Activated naive CD4-positive, alpha-beta T cell treated with Interleukin-2 at 50 U/mL for 16 hours (primary cell): ENCODE measurements at places on chromosomes 1 and 21.

DNA sequence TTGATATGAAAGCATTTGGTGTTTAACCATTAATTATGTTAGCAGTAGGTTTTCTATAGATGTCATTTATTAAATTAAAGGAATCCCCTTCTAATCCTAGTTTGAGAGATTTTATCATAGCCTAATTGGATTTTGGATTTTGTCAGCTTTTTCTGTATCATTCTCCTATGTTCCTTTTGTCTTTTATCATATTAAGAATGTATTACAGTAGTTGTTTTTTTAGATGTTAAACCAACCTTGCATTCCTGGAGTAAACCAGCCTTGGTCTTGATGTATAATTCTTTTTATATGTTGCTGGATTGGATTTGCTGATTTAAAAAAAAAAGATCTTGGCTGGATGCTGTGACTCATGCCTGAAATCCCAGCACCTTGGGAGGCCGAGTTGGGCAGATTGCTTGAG, 5.6 kb downstream of the SETDB1 start:
- DNase-seq, result no peak

- no peak for DNase-seq
These were observed 36.2 kb downstream of the ACOT7 start for GRCh38 chr1:6357243-6357936.

- DNase-seq, result no peak
These were observed 181.2 kb downstream of the AGBL4 start for GRCh38 chr1:49842596-49842995.

DNA sequence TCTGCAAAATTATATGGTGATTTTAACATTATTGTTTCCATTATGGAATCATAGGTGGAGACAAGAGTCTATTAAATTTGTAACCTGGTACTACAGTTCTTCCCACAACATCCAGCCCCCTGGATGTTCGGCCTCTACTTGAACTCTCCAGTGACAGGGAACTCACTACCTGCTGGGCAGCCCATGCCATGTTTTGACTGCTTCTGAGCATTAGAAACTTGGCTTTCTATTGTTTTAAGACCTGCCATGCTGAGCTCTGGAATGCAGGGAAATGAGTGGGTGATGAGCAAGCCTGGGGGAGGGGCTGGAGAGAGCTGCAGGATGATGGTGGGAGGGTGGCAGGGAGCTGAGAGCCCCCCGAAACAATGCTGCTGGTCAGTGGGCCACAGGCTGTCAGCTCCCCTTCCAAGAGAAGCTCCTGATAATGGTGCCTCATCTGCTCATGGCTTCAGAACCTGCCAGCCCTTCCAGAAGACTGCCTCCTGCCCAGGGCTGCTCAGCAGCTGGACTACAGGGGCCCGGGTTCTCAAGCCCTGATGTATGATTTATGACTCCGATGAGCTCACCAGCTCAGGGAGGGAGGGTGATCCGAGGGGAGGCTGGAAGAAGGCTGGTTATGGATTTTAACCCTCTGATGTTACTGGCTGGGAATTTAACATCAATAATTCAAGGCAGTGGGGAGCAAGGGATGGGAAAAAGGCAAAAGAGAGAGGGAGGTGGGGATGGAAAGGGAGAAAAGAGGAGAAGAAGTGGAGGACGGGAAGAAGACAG, 205.0 kb downstream of the HIVEP3 start:
- DNase-seq, result no peak

- DNase-seq, result no peak
These were observed 180.6 kb upstream of the PALMD start for GRCh38 chr1:99465176-99465900.

GRCh38 chr1:27658951-27659496, 13.0 kb downstream of the IFI6 start:
- DNase-seq, result no peak

GRCh38 chr1:50783286-50783685, 176.8 kb downstream of the FAF1 start:
- no peak for DNase-seq

GRCh38 chr1:211196880-211197279, 62.3 kb upstream of the RCOR3 start:
- no peak for DNase-seq

DNA sequence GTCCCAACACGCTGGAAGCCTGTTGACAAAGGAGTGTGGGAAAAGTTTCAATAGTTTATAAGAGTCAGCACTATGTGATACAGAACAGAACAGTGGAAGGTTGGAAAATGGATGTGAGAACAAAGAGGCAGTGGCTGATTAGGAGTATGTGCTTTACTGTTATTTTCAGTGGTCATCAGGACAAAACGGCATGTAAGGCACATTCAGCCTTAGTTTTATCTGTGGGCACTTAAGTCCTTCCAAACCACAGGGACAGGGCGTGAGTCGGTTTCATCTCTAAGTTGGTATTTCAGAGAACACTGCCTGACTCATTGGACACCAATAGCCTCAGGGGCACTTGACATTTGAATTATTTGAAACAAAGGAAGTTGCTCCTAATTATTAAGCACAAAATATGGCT, 306.9 kb downstream of the ASTN1 start:
- DNase-seq, result no peak

- no peak for DNase-seq
These were observed 375.7 kb downstream of the NPHP4 start for GRCh38 chr1:5616366-5617178.

DNA sequence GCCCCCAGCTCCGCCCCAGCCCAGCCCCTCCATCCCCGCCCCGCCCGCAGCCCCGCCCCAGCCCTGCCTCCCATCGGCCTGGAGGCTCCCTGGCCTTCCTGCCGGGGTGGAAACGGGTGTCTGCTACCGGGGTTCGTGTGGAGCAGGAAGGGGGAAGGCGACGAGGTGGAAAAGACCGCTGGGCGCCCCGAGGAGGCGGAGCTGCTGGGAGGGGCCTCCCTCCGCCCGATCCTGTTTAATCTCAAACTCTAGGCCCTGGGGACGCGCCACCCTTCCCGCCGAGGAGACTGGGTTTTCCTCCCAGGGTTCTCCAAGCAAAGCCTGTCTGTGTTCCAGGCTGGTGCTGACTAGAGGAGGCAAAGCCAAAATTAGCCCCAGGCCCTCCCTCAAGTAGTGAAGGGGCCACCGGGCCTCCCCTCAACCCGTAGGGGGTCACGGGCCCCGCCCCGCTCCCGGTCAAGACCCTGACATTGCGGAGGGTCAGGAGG, 16.2 kb upstream of the TTLL10 start:
- DNase-seq, result peak; percentile 60

- no peak for DNase-seq
These were observed 26.4 kb downstream of the LHX4 start for GRCh38 chr1:180256341-180257027.

- no peak for DNase-seq
These were observed 8.0 kb upstream of the SELE start for GRCh38 chr1:169741666-169742394.

DNA sequence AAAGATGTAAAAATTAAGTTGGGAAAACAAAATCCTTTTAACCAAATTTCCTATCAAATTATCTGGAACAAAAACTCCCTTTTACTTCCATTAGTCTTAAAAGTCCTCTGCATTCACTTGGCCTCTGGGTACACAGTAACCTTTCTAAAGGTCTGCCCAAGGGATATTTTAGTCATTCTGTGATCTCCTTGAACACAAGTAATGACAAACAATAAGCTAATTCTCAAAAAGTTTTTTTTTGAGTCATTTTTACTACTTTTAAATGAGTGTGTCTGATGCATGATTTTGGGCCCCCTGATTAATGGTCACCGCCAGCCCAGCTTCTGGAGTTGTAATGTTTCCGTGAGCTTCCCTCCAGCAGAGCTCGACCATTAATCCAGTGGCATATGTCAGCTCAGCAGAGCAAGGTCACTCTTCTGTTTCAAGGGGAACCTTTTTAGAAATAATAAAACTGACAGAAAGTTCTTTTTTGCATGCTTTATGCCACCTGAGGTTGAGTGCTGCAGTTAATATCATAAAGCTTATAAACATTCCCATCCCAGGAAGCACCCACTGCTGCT, 14.3 kb downstream of the SAMSN1 start:
- peak; percentile 43 for DNase-seq

- no peak for DNase-seq
These were observed 34.6 kb upstream of the FMO3 start for GRCh38 chr1:171055966-171056643.

GRCh38 chr1:147634645-147635044, 35.7 kb downstream of the ACP6 start:
- no peak for DNase-seq

- no peak for DNase-seq
These were observed 36.0 kb upstream of the ATP2B4 start for GRCh38 chr1:203590603-203591002.

DNA sequence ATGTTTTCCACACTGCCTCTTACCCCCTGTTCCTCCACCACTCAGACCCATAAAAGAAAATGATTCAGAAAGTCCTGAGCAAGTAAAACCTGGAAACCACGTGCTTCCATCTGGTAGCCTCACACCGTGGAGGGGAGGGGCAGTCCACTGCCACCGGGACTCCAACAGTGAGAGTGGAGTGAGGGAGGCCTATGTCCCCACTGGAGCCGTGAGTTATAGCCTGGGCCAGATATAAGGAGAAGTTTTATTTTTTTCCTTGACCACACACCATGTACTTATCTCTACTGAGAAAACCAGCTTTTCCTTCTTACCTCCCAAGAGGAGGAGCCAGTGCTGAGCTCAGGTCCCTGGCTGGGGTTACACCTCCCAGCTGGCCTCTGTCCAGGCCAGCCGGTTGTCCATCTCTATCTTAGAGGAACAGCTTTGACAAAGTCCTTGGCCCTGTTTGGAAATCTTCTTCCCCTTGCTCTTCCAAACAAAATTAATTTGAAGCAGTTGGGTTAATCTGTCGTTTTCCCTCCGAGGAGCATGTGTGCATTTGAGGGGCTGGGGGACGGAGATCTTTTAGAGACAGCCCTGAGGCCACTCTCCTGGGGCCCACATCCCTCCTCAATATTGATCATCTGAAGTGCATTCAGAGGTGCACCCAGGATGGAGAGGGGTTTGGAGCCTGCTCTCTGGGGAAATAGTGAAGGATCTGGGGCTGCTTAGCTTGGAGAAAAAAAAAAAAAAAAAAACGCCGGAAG, 49.1 kb upstream of the SERBP1 start:
- no peak for DNase-seq

GRCh38 chr1:197600751-197601150, 174.5 kb downstream of the DENND1B start:
- no peak for DNase-seq

- DNase-seq, result no peak
These were observed 18.0 kb downstream of the CD247 start for GRCh38 chr1:167500283-167500860.

GRCh38 chr1:82640352-82640751, 839.6 kb downstream of the ADGRL2 start:
- DNase-seq, result no peak

GRCh38 chr21:43925096-43925481, 60.1 kb downstream of the AGPAT3 start:
- no peak for DNase-seq

DNA sequence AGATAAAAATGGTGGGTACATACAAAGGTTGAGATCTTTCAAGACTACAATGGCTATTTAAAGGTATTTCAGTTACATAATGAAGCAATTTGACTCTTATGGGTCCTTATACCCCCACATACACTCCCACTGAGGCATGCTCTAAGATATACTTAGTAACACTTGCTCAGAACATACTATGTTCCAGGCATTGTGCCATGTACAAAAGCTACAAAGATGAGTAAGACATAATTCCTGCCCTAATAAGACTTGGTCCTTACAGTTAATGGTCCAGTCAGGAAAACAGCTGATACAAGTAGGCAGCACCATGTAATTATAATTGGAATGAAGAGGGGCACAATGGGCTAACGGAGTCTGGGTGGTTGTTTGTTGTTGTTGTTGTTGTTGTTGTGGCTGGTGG, 166.7 kb upstream of the BEND5 start:
- DNase-seq, result no peak

DNA sequence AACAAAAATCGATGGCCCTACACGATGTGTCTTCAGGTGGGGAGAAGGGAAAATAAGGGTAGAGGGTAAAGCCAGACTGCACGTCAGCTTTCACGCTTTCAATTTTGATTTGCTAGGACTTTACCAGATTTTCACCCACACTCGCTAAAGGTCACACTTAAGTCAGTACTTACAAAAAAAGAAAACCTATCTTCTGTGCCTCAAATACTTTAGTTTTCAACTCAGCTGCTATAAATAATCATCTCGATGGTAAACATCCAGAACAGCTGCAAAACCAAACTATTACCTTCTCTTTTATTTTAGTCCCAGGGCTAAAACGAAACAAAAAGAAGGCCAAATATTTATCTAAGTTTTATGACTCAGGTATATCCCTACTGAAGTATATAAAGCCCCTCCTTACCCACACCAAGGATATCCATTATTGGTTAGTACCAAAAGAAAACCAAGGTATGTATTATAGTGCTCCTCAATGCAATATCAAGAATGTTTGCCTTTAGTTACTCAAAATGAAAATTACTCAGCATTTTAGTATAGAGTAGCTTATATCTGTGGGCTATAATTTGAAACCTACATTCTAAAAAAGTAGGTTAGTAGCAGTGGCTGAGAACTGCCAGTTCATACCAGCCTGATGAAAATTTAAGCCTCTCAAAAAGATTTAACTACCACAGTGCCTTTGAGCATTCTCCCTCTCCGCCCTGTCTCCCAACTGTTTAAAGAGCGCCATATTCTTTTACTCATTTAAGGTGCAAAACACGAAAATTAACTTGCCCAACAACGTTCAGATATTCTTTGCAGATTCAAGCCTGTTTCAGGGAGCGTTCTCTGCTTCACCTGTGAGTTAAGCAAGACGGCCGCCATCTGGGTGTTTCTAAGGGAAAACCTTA, 1.5 kb downstream of the CSDE1 start:
- DNase-seq, result no peak

- peak; percentile 21 for DNase-seq
These were observed 709 bp downstream of the GART start for GRCh38 chr21:33541105-33541711.

DNA sequence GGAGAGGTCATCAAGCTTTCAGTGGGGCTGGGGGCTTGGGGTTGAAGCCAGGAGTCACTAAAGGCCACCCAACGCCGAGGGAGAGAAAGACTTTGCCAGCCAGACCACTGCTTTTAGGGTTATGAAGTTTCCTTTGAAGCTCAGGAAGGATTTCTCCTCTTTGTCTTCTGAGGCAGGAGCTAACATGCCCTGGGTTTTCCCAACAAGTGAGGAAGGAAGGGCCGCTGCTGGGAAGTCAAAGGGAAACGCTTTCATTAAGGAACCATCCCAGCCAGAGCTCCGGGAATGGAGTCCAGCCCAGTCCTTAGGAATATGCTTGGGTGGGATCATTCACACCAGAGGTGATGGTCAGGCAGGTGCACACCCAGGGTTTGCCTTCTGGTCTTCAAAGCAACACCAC, 436.9 kb downstream of the PRDM2 start:
- DNase-seq, result no peak

DNA sequence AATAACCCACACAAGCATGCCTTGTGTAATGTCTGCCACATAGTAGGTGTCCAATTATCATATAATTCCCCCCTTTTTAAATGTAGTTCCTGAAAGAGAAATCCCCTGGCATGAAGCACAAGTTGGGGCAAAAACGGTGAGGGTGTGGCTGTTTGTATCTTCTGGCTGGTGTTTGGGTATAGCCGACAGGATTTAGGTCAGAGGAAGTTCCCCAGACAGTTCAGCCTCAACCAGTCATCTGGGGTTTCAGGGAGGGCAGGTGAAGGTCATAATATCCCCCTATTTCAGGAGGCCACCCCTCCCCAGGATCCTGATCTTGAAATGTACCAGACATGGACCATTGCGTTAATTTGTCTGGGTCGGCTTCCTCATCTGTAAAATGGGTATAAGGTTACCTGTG, 29.1 kb upstream of the JUN start:
- peak; percentile 37 for DNase-seq
